ENCODE measurements at places on chromosomes 1 and 21.

- no peak for DNase-seq
These were observed 13.5 kb downstream of the MRPS6 start for GRCh38 chr21:34086887-34087306.

- no peak for DNase-seq
These were observed 22.1 kb upstream of the DISP1 start for GRCh38 chr1:222792744-222793143.

DNA sequence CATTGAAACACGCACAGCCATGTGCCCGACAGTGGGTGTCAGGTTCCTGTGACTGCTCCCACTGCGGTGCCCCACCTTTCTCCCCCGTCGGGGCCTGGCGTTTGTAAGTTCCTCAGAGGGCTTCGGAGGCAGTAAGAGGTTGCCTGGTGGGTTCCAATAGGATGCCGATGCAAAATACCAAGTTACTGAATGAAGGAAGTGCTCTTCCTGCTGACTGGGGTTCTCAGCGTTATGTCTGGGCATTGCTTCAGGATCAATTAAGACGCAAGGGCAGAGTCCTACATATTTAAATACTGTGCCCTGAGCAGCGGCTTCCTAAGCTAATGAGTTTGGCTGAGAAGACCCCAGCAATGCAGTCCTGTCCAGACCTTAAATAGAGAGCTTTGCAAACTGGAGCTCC, 28.9 kb upstream of the DNAJC11 start:
- no peak for DNase-seq

DNA sequence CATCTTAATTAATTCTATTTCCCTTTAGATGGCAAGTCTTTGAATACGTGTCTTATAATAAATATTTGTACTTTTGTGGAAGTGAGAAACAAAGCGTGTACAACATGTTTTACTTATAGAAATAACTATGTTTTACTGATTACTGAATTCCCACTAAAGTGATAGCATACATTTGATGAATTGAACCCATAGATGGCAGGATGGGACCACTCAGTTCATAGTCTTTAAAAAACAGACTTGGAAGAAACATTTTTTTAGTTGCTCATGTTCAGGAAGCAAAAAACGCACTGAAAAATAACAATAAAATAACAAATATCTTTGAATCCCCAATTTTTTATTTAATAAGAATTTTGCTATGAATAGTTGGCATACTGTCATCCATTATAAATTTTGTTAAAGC, 507.1 kb upstream of the ZRANB2 start:
- peak; percentile 61 for DNase-seq

DNA sequence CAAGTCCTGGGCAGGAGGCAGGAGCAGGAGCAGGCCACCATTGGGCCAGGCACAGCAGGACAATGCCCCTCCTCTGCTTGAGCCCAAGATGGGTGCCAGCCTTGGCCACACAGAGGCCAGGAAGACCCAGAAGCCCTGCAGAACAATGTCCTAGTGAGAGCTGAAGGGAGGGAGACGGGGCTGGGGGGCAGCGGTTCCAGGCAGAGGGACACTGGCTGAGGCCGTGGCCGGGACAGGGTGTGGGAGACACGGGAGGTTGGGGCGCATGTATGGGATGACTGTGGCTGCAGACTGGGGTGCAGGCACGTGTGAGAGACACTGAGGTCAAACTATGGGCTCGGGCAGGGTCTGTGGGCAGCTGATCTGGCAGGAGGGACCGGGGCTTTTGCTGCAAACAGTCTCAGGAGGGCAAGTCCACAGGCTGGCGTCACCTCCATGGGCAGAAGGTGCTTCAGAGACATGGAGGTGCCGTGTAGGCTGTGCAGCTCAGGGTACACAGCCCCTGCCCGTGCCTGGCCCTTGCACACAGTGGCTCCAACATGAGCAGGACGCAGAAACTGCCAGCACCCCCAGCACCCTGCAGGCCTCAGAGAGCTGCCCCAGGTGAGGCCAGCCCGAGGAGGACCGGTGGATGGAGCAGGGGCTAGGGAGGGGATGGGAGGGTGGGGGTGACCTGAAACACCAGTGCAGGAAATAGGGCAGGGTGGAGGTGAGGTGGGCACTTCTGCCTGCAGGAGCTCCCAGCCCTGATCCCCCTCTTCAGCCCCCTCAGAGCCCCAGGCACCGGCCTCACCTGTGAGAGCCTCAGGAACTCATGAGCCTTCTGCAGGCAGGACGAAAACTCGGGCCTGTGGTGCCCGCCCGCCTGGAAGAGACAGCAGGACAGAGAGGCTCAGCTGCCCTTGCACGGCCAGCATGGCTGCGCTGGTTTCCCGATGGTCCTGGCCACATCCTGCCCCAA, 19.5 kb downstream of the LSS start:
- DNase-seq, result peak; percentile 44

GRCh38 chr1:174692313-174692712, 244.5 kb downstream of the GPR52 start:
- DNase-seq, result no peak

GRCh38 chr1:219283541-219283940, 109.9 kb downstream of the LYPLAL1 start:
- DNase-seq, result no peak

GRCh38 chr1:4380564-4381168, 273.7 kb upstream of the AJAP1 start:
- DNase-seq, result no peak

- DNase-seq, result no peak
These were observed 181.8 kb upstream of the L1TD1 start for GRCh38 chr1:62012836-62013235.

- no peak for DNase-seq
These were observed 1.6 kb upstream of the ZNF124 start for GRCh38 chr1:247173431-247173830.

DNA sequence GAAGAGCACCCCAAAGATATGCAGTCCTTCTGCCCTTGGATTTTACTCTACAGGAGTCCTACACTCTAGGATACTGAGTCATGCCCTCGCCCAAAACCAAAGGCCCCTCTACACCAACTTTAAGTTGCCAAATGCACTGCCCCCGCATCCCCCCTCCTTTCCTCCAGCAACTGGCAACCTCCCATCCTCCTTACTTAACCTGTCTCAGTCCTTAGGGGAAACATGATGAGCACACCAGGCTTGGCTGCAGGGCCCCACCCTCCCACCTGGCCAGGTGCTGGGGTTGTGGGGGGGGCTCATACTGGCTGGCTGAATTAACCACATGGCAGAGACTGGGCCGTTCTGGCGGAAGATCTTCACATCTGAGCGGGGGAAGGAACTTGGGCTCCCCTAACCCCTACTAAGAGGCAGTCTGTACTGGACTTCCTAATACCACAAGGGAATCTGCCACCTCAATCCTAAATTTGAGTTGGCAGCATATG, 1.2 kb downstream of the HDGF start:
- DNase-seq, result peak; percentile 51

Measured in myocyte (in vitro differentiated cells).